ENCODE measurements at places on chromosomes 5 and 9.

GRCh38 chr5:133843911-133844310 lies 124.5 kb downstream of the C5orf15 start:
- DNase-seq, result no peak

DNA sequence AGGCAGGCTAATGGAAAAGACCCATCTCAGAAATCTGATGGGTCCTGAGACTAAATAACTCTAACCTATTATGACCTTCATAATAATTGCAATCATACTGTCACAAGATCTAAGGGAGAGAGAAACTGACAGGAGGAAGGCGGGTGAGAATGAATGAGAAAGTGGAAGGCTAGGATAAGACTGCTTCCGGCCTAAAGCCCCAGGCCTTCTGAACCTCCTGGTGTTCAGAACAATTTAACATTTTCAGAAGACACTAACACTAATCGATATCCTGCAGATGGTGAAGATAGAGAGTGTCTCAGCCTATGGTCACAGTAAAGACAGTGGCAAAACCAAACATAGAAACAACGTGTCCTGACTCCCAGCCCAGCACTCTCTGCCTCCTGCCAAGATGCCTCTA lies 1.2 kb downstream of the RPS14 start:
- no peak for DNase-seq

DNA sequence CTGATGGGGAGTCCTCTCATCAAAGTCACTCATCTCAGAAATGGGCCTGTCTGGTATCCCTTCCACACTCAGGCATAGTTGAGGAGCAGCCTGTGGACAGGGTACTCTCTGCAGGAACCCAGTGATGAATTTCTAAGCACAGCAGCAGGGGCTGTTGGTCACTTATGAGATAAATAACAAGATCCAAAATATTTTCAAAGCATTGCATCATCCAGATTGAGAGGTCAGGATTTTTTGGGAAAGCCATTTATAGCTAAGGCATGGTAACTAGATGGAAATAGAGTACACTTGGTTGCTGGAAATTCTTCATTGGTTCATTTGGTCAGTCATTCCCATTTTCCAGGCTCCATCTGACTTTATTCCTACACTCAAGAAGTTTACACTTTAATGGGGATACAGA lies 246.8 kb upstream of the RAI14 start:
- DNase-seq, result no peak

GRCh38 chr5:59393585-59394420 lies 499.7 kb downstream of the PDE4D start:
- no peak for DNase-seq

GRCh38 chr9:94869415-94869843 lies 142.9 kb downstream of the AOPEP start:
- DNase-seq, result no peak

- no peak for DNase-seq
These were observed 14.7 kb downstream of the TLN1 start for GRCh38 chr9:35717132-35717870.

DNA sequence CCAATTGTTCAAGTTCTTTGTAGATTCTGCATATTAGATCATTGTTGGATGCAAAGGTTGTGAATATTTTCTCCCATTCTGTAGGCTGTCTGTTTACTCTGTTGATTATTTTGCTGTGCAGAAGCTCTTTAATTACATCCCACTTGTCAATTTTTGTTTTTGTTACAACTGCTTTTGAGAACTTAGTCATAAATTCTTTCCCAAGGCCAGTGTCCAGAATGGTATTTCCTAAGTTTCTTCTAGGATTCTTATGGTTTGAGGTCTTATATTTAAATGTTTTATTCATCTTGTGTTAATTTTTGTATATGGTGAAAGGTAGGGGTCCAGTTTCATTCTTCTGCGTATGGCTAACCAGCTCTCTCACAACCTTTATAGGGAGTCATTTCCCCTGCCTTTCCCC lies 116.5 kb downstream of the CPLANE1 start:
- DNase-seq, result no peak

- no peak for DNase-seq
These were observed 37.3 kb downstream of the ARHGAP26 start for GRCh38 chr5:142807372-142807911.

GRCh38 chr9:93319992-93320500 lies 131.4 kb upstream of the FAM120A start:
- no peak for DNase-seq

DNA sequence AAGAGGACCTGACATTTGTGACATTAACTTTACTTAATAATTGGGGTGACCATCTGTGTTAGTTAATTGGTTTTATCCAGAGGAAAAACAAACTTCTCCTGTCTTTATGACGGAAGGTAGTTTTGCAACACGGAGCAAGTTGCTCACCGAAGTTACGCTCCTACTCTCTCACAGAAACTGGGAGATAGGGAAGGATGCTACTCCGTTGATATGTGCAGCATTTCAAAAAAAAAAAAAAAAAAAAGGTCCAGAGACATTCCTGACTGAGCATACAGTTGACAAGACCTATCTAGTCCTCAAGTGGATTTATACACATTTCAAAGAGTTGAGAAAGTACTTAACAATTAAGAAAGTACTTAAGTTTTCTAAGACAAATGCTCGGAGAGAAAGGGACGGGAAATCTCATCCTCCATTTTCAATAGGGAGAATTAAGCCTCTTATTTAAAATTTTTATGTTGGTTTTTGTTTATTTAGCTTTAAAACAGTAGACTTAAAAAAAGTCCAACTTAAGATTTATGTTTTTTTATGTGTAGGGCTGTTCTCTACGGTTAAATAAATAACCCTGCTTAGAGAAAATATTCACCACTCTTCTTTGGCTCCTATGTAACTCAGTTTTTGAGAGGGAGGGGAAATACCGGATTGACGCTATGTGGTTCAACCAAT lies 455 bp upstream of the FER start:
- DNase-seq, result no peak

DNA sequence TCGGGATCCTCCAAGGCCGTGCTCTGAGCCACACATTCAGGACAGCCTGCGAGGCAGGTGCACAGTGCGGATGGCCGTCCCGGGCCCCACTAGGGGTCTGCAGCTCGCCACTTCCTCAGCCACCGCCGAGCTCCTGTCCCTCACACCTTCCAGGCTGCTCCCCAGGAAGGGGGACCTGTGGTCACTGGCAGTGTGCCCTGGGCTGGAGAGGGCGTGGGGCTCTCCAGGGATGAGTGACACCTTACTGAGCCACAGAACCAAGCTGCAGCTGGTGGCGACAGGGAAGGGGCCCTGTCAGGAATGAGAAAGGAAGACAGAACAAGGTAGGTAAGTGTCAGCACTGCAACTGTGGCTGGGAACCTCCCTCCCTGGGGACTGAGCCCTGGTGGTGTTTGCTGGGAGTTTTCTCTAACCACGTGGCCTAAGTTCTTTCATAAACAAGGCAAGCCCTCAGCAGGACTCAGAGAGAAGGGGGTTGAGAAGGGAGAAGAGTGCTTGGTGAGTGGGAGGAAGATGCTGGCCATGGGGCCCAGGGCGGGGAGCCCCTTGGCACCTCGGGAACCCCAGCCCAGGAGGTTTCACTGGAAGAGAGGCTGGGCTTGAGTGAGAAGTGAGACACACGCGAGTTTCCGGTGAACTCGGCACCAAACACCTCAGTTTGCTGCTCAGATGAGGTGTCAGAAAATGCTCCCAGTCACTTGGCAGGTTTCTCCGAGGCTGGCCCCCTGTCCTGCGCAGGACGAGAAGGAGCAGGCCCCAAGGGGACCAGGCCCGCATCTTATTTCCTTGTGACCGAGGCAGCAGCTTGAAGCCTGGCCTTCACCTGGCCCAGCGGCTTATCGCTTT lies 5.2 kb downstream of the IL13 start:
- no peak for DNase-seq

DNA sequence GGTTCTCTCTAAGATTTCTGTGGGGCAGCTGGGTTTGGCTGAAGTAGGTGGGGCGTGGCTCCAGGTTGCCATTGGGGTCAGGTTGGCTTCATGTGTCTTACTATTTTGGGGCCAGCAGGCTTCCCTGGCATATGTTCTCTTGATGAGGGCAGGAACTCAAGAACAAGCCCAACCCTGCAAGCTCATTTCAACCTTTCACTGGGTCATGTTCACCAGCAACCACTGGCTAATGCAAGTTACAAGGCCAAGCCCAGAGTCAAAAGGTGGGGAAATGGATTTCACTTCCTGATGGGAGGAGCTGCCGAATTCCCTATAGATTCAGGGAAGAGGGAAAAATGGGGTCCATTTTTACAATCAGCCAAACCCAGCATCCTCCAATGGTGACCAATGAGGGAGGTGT lies 34.0 kb upstream of the HAND1 start:
- DNase-seq, result no peak

DNA sequence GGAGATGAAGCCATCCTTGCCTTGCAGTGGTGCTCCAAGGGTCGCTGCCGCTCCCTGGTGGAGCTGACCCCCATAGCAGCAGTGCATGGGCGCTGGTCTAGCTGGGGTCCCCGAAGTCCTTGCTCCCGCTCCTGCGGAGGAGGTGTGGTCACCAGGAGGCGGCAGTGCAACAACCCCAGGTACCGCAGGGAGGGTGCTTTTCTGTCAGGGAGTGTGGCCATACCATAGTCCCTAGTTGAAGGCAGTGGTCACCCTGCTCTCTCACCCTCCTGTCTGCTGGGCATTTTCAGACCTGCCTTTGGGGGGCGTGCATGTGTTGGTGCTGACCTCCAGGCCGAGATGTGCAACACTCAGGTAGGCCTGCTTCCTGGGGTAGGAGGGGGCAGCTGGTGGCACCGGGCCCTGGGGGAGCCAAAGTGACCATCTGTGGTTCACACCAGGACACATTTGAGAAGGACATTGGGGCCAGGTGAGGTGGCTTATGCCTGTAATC lies 11.2 kb downstream of the ADAMTS13 start:
- no peak for DNase-seq

GRCh38 chr9:14140096-14140697 lies 173.7 kb downstream of the NFIB start:
- no peak for DNase-seq

- no peak for DNase-seq
These were observed 26.3 kb downstream of the FAF2 start for GRCh38 chr5:176474476-176474875.

GRCh38 chr9:4116723-4117460 lies 183.0 kb downstream of the GLIS3 start:
- no peak for DNase-seq

- no peak for DNase-seq
These were observed 693.2 kb upstream of the RIOK2 start for GRCh38 chr5:97876272-97876671.

DNA sequence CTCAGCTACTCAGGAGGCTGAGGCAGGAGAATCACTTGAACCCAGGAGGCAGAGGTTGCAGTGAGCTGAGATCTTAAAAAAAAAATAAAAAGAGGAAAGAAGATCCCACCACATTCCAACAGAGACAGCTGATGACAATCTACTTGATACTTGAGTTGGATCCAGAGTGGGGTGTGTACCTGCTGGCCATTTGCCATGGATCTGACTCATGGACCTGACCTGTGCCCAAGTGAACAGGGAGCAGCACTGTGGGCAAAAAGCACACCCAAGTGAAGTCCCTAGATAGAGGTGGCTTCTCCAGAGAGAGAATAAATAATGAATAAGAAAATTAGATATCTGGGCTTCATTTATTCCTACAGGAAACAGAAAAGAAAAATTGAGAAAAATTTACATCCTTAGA lies 81.2 kb upstream of the MIER3 start:
- DNase-seq, result no peak

DNA sequence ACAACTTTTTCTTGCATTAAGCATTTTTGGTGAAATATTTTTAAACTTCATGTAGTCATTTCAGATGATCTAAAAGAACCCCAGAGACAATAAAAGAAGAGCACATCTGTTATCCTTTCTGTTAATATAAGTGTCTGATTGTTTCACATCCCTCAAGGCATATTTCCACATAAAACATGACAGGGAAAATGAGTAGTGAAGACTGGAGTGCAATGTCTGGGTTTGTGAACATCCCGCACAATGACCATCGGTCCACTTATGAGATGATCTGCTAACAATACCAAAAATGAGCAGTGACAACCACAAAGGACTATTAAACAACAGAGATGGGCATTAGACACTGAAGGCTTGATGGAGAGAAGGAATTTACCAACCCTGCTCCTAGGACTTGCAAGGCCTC lies 209.1 kb downstream of the NR2F1-AS1 start:
- DNase-seq, result no peak

DNA sequence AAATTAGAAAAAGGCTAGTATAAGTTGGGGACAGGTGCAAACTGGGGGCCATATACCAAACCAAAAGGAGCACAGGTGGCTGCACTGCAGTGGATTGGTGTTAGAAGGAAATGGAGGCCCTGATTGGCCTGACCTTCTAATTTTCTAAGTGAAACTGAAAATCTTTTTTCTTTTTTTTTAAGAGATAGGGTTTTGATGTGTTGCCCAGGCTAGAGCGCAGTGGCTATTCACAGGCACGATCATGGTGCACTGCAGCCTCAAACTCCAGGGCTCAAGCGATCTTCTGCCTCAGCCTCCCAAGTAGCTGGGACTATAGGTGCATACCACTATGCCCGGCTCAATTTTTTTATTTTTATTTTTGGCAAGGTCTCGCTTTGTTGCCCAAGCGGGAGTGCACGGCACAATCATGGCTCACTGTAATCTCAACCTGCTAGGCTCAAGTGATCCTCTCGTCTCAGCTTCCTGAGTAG lies 9.8 kb upstream of the CCDC69 start:
- no peak for DNase-seq

DNA sequence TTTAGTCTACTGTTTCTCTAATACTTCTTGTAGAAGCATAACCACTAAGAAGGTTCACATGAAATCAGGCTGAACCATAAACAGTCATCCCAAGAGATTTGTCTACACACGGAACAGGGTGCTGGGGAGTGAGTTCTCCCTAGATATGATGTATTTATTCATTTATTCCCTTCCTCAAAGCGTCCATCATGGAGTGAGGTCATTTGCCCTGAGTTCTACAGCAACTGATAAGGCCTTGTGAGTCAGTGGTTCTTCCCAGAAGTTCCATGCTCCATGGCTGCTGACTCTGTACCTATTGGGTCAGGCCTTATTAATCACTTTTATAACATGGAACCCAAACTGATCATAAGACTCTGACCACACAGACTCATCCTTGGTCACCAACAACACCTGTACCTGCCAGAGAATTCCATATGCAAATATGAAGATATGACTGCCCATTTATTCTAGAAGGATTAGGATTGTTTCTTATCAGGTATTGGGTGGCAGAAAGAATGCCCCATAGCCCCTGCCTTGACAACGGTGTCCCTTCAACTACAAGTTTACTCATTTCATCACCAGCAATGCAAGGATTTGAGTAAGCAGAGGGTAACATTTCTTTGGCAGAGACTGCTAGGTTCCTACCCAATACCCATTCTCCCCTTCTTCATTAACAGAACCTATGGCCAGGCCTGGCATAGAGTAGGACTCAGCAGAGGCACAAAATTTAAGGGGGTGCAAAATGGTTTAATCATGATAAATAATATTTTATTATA lies 118.1 kb downstream of the LHFPL2 start:
- DNase-seq, result no peak

- DNase-seq, result no peak
These were observed 111.2 kb downstream of the JAKMIP2 start for GRCh38 chr5:147671365-147671764.

Data from NCI-H187 treated with DMSO at 0.1 percent for 48 hours (cell line).